Memory B cell (primary cell): ENCODE measurements at places on chromosomes 4 and X.

DNA sequence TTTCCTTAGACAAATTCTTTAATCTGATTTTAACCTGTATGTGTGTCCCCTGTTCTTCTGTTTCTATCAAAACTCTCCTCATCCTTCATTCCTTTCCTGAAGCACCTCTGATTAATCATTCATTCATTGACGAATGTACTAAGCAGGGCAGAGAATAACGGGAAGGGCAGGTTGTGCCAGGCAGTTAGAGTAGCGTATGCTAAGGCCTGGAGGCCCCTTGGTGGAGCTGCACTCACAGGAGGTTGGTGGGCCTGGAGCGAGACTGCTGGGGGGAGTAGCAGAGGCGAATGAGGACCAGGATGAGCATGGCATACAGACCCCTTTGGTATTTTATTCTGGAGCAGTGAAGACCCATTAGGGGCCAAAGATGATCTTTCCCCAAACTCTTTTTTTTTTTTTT, 22.5 kb downstream of the PTTG2 start:
- peak overlapping the region; percentile 28 for H3K27ac ChIP-seq
- peaks cover 18% of the 10 kb centered on the region for H3K4me1 ChIP-seq
- H3K4me3 ChIP-seq = no peak overlapping the region
- no peak for DNase-seq

DNA sequence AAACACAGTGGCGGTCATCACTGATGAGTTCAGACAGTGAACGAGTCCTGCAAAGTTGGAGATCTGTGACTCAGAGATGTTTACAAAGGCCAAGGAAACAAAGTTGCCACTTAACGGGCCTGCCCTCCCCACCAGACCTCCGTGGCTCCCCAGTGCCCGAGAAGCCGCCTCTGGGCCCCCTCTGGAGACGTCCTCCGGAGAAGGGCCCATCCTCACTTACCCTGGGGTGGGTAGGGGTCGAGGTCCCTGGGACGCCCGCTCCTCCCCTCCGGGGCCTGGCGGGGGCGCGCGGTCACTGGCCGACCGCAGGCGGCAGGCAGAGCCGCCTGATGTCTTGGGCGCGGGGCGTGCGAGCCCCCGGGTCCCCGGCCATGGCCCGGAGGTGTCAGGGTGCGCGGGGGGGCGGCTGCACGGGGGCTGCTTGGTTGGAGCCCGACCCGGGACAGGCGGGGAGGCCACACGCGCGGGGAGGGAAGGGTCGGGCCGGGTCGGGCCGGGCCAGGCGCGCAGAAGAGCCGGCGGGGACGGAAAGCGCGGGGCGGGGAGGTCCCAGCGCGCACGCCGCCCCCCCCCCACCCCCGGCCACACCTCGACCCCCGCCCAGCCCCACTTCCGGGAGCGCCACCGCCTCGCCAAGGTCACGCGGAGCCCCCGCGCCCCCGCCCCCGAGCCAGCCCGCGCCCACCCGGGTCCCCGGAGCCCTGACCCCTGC, 529 bp downstream of the DHRSX start:
- peaks cover 1% of the 10 kb centered on the region for H3K36me3 ChIP-seq
- no peaks in the 10 kb centered on the region for H3K27me3 ChIP-seq
- H3K4me1 ChIP-seq = peaks cover 18% of the 10 kb centered on the region
- peak overlapping the region; percentile 86 for H3K27ac ChIP-seq
- DNase-seq = peak; percentile 49

DNA sequence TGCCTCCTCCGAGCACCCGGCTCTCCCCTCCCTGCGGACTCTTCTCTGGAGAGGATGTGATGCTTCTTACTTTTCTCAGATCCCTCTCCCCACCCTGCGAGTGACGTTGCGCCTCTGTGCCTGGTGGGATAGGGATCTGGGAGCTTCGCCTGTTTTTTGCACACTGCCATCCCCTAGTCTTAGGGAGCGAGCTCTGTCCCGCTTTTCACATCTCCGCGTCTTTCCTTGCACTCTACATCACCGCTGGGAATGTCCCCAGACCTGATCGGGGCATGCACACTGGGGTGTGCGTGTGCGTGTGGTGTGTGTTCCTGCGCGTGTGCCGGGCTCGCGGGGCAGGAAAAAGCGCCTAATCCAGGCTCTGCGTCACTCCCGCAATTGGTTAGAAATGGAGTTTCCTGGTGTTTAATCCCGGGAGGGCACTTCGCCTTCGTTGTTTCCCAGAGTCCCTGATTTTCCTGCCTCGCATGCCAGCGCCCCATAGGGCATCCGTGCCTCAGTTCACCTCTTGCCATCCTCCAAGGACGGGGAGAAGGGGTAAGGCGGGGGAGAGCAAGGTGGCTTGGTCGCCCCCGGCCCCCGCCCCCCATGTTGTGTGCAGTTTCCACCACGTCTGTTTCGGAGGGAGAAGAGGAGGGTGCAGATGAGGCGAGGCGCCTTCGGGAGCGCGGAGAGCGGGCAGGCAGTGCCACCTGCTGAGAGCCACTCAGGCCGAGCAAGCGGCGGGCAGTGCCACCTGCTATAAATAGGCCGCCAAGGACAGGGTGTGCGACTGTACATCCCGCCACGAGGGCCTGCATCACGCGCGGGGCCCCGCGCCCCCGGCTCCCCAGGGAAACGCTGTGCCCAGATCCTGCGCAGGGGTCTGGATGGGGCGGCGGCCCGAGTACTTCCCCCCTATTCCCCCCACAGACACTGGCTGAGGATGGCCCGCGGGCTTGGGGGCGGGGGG, 759 bp upstream of the TBC1D1 start:
- H3K36me3 ChIP-seq = no peaks in the 10 kb centered on the region
- peaks cover 29% of the 10 kb centered on the region for H3K4me1 ChIP-seq
- DNase-seq = peak; percentile 14
- peak overlapping the region; percentile 90 for H3K4me3 ChIP-seq
- no peaks in the 10 kb centered on the region for H3K27me3 ChIP-seq

DNA sequence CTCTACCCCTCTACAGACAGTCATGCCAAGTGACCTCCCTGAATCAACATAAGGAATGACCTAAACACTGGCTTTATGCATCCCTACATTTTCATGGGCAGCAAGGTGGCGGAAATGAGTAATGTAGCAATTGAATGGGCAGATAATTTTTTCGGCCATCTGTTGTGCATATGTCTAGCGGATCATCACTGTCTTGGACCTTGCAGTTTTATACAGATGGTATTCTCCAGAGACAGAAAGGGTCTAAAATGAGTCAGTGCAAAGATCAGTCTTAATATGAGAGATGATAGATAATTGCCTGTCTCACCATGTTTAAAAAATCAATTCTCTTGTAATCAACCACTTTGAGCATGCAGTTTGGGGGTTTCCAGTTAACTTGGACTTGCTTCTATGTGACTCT, 177.3 kb upstream of the DKK2 start:
- H3K4me3 ChIP-seq = no peak overlapping the region
- no peaks in the 10 kb centered on the region for H3K4me1 ChIP-seq
- no peak overlapping the region for H3K27ac ChIP-seq
- DNase-seq = no peak
- no peaks in the 10 kb centered on the region for H3K36me3 ChIP-seq
- no peaks in the 10 kb centered on the region for H3K27me3 ChIP-seq

- H3K36me3 ChIP-seq = no peaks in the 10 kb centered on the region
- no peak overlapping the region for H3K4me3 ChIP-seq
- H3K27ac ChIP-seq = no peak overlapping the region
- no peak for DNase-seq
- H3K27me3 ChIP-seq = peaks cover 11% of the 10 kb centered on the region
These were observed 88.4 kb upstream of the PAQR3 start for GRCh38 chr4:79027656-79028055.
